ENCODE measurements at places on chromosomes 2 and 18.

- no peak for DNase-seq
These were observed 124.9 kb downstream of the B3GNT2 start for GRCh38 chr2:62320657-62321357.

- DNase-seq: no peak
These were observed 15.4 kb upstream of the ATP6V1B1 start for GRCh38 chr2:70920367-70920715.

DNA sequence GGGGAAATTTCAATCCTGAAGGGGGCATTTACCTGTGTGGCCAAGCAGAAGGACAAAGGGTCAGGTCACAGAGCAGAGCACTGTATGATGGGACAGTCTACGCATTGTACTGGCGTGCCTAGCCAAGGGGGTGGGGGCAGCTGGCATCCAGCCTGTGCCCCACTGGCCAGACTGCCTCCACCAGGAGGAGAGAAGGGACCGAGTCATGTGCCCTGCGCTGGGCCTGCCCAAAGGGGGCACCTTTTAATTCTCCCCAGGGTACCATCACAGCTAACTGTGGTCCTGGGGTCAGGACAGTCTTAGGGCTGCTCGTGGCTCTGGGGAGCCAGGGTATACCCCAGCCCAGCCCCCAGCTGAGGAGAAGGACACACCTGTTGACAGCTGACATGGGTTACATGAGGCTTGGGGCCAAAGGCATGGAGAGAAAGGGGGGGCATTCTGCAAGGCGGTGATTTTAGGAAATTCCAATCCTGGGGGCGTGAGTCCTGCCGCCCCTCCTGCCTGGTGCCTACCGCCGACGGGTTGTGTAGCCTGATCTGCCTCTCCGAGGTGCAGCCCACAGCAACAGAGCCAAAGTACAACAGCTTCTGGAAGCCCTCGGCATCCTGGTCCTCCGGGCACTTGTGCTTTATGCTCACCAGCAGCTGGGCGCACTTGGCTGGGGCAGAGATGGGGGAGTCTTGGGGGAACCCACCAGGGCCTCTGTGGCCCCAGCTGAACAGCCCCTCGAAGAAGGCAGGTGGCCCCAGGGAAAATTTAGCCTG is 11.0 kb downstream of the CFAP65 start:
- no peak for DNase-seq

DNA sequence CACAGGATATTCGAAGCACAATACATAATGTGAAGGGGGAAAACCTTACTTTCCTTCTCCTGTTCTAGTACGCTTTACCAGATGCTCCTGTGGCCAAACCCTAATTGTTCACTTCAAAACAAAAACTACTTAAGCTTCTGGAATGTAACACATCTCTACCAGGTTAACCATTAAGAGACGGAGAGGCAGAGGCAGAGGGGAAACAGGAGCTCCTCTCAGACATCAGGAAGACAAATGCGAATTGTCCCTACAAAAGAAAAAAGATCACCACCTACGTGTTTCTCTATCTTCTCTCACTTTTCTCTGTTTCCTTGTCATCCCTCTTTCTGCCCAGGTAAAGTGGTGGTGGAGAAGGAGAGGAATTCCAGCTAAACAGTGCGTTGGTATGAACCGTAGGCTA is 266.8 kb downstream of the NRXN1 start:
- no peak for DNase-seq
